ENCODE measurements at places on chromosomes 13 and 19.

GRCh38 chr13:82658811-82659210 lies 1223.5 kb downstream of the SLITRK1 start:
- no peak for DNase-seq

- no peak for DNase-seq
These were observed 19.0 kb downstream of the CHST8 start for GRCh38 chr19:33640773-33641172.

DNA sequence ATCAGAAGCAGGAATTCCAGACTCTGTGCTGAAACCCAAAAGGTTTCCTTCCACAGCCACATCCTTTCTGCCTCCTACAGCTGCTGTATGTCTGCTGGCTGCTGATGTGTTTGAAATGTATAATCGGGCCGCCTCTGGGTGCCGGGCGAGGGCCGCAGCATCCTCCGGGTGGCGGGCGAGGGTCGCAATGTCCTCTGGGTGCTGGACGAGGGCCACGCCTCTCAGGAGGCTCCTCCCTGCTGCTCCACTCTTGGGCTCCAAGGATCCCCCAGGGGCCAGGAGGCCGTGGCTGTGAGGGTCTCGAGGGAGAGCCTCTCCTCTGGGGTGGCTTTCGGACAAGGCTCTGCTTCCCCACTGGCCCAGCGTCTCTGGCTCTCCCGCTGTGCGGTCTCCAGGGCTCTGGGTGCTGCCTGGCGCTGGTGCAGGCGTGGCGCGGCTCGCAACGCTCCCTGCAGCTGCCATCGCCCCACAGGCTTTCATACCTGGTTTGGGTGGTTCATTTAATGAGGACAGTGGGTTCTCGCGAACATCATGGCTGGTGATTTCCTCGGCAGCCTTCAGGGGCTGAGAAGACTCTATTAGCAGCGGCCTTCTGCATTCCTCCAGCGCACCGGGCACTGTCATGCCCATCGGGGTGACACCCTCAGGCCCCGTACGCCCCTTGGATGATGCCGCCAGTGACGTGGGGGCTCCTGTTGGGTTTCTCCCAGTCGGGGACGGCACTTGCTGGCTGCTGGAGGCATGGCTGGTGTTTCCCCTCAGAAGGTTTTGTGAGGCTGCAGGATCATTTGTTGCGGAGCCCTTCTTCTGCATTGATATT lies 41.8 kb upstream of the GRTP1 start:
- DNase-seq: no peak

GRCh38 chr19:44690131-44690440 lies 8.9 kb upstream of the CEACAM16 start:
- DNase-seq: no peak

DNA sequence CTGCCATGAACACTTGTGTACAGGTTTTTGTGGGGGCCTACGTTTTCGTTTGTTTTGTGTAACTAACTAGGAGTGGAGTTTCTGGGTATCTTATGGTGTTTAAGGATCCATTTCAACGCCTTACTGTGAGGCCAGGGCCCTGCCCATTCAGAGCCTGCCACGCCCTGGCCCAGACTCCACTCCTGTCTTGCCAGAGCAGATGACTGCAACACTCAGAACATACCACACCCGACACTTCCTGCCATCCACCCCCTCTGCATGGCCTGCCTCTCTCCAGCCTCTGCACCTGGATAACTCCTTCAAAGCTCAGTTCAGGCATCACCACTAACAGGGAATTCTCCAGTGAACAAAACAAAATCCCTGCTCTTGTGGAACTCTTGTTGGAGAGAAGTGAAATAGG lies 43.2 kb downstream of the RGCC start:
- no peak for DNase-seq

GRCh38 chr19:46776927-46777911 lies 11.2 kb downstream of the SLC1A5 start:
- DNase-seq: no peak

DNA sequence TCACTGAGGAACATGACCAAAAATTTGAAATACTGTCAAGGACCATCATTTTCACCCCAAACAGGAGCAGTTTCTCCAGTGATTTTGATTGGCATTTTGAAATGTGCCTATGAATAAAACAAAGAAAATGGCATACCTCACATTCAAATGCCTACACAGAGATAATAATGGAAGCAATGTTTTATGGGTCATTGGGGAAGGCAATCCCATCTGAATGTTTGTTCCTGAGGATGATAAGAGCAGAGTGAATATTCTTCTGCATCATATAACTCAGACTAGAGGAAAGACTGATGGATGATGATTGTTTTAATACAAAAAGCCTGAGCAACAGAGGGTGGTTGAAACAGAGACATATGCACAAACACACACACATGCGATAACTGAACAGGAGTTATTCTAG lies 2749.9 kb downstream of the PCDH9 start:
- no peak for DNase-seq

DNA sequence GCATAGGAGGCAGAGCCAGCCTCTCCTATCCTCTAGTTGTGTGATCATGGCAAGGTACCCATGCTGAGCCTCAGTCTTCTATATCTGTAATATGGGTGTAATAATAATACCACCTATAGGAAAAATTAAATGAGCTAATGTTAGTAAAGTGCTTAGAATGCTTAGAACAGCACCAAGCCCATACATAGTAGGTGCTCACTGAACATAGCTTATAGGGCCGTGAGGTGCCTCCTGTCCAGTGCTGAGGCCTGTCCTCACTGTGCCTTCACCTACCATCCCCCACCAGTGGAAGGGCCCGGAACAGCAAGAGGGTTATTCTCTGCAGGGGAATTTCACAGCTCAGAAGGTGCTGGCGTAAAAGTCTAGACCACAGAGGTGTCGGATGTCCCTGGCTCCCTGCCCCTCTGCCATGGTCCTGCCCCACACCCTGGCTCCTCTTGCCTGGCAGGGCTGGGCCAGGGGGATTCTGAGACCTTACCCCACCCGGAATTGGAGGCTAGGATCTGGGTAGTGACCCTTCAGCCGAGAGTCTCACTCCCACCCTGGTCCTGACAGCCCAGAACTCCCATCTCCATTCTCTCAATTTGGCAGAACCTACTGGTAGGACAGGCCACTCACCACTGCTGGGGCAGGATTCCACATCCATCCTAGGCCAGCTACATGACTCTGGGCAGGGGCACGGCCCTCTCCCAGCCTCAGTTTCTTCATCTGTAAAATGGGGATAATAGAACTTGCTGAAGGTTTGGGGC lies 2.2 kb upstream of the SCN1B start:
- DNase-seq: no peak

DNA sequence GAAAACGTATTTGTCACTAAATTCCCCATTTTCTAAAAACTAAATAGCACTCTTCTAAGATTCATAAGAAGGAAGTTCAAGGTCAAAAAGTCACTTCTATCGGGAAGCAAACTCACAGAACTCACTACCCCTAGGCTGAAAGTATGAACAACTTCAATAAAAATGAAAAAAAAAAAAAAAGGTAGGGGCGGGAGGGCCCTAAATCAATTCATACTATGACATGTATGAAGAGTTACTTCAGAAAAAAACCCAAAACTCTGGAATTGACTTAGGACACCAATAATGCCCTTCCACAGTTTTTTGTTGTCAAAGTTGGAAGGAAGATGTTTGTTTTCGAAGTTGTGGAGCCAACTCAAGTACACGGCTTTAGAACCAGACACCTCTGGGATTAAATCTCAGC lies 1.1 kb downstream of the SUCLA2 start:
- DNase-seq: no peak

- DNase-seq: peak; percentile 24
These were observed 463 bp upstream of the TSC22D1 start for GRCh38 chr13:44576351-44577235.

- DNase-seq: no peak
These were observed 652.2 kb downstream of the DACH1 start for GRCh38 chr13:71214821-71215220.

DNA sequence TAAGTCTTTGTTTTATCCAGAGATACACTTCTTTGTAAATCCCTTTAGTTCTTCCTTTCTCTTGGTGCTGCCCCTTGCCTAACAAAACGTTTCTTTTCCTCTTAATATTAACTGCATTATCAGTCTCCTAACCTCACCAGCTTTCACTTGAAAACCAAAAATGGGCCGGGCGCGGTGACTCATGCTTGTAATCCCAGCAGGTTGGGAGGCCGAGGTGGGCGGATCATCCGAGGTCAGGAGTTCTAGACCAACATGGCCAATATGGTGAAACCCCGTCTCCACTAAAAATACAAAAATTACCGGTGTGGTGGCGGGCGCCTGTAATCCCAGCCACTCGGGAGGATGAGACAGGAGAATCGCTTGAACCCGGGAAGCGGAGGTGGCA lies 329.8 kb upstream of the MIR17HG start:
- no peak for DNase-seq

DNA sequence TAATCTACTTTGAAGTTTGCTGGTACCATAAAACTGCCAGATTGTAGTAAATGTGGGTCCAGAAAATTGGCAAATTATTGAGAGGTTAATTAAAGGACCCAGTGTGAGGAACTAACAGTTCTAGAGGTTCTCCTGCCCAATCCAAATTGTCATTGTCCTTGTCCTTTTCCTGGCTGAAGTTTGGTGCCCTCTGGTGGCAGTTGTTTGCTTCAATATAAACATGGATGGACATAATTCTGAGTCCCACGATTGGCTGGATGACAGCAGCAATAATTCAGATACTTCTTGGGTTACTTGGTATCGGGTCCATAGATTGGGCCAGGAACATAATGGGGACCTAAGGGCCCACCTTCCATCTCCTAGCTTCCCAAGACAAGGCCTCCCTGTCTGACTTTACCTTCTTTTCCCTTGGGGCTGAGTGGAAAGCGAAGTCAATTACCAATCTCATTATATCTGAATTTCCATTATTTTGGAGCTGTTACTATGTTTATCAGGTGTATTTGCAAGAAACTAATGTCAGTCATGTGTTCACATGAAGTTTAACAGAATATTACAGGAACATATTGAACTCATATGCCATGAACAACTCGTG lies 33.8 kb upstream of the GARRE1 start:
- DNase-seq: peak; percentile 47

GRCh38 chr13:49184621-49185020 lies 35.5 kb upstream of the MLNR start:
- DNase-seq: no peak

- no peak for DNase-seq
These were observed 56.4 kb upstream of the STARD13 start for GRCh38 chr13:33341861-33342452.

- DNase-seq: no peak
These were observed 56.0 kb downstream of the STK24 start for GRCh38 chr13:98520674-98521449.

- no peak for DNase-seq
These were observed 67.8 kb upstream of the RGCC start for GRCh38 chr13:41389580-41389979.
